ENCODE measurements at places on chromosomes 6 and 20. TPM values are rescaled to one million over a fixed set of nuclear protein-coding genes. Genes with fewer than 3 reads are reported as not detected.

Gene COL20A1
- total RNA-seq: not detected

Gene EPB41L1
- 68.9 TPM for total RNA-seq

Gene PBOV1
- not detected for total RNA-seq

Gene CNKSR3
- 9.5 TPM for total RNA-seq

Gene SLC17A3
- not detected for total RNA-seq

Gene PHACTR1
- total RNA-seq: 91.0 TPM

Gene EDN1
- total RNA-seq: 61.2 TPM

Gene SMIM29
- 29.8 TPM for total RNA-seq

Gene SIRPB2
- total RNA-seq: 32.2 TPM

GRCh38 chr6:110620065-110620464 is 143.7 kb upstream of the SLC22A16 start:
- DNase-seq: no peak

DNA sequence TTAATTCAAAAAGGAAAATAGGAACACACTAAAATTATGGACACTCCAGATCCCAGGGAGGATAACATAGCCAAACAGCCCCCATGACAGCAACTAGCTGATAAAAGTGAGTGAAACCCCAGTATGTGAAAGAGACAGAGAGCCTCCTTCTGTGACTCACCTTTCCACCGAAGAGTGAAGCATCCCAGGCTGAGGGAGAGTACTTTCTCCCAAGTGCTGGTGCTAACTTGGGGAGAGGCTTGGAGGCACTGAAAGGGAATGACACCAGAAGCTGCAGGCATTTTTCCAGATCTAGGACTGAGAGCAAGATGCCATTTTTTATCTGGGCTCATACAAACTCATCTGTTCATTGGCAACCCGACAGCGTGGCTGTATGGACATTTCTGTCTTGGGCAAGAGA is 339.8 kb downstream of the HTR1B start:
- DNase-seq: no peak

DNA sequence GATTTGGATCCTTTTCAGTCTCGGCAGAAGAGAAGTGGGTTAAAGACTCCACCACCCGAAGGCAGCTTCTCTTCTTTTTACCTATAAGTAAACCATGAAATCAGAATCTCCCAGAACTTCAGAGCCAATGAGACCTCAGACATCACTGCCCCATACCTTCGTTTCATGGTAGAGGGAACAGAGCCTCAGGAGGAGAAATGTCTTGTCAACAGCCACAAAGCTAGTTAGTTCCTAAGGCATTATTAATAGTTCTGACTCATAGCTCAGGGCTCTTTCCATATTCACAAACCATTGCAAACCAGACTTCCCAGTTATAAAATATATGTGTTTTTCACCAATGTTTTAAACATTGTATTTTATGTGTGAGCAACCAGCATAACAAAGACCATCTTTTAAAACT is 118.7 kb upstream of the RIPOR2 start:
- DNase-seq: no peak

GRCh38 chr6:168495636-168496035 is 54.7 kb downstream of the SMOC2 start:
- no peak for DNase-seq

DNA sequence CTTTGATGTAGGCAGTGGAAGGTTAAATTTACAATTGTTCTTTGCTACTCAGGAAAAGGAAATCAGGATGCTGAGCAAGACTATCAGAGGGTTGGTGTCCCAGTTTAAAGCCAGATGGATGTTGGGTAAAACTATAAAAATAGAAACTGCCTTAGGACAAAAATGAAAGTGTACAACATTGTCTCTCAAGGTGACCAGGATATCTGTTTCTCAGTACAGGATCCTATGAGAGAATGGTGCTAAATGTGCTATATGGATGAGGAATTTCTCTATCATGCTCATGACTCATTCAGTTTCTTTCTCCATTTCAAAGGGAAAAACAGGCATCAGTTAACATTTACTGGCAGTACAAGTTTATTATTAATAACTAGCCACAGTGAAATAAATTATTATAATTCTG is 534.2 kb upstream of the GJE1 start:
- no peak for DNase-seq

DNA sequence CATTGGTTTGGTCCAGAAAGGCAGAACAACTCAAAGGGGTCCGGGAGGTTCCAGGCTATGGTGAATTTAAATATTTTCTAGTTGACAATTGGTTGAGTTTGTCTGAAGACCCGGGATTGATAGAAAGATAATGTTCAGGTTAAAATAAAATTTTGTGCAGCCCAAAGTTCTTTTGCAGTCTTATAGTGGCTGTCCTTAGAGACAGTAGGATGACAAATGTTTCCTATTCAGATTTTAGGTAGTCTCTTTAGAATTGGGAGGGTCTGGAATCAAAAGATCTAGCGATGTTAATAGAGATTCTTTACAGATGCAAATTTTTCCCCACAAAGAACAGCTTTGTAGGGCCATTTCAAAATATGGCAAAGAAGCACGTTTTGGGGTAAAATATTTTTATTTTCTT is 109.1 kb downstream of the TULP4 start:
- no peak for DNase-seq

DNA sequence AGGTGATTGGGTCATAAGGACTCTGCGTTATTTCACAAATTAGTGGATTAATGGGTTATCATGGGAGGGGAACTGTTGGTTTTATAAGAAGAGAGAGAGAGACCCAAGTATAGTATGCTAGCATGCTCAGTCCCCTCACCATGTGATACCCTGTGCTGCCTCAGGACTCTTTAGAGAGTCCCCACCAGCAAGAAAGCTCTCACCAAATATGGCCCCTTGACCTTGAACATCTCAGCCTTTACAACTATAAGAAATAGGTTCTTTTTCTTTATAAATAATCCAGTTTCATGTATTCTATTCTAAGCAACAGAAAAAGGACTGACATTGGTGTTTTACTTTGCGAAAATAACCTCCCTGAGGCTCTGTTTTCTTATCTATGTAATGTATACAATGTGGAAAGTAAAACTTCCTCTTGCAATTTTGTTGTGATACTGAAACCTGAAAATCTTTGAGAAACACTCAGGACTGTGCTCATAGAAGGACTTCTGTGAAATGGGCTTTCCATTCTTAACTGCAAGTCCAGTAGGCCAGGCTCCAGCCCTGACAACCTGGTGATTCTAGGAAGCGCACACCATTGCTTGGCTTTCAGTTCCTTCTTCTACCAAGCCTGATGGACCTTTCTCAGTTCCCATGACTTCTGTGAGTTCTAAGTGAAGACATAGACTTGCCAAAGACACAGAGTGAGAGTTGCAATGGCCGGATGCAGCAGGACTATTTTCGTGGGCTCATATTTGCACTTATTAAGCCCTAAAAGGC is 21.9 kb downstream of the SIRPD start:
- DNase-seq: peak; percentile 58

DNA sequence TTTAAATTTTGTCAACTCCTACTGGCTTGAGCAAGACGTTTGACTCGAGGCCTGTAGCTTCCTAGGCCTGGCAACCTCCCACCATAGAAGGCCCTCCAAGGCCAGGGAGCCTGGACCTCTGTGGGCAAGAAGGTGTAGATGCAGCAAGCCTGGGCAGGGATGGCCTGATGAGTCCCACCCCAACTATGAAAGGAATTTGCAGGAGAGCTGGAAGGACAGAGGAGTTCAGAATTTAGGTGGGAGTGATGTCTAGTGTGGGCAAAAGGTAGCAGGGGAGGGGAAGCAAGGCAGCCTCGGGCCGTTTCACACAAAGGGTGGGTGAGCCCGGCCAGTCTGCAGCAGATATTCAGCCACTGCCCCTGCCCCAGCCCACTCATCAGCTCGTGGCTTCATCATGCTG is 245.2 kb downstream of the CDH26 start:
- no peak for DNase-seq

- peak; percentile 30 for DNase-seq
Measured at GRCh38 chr20:63316502-63316921, 23.5 kb downstream of the COL20A1 start.

DNA sequence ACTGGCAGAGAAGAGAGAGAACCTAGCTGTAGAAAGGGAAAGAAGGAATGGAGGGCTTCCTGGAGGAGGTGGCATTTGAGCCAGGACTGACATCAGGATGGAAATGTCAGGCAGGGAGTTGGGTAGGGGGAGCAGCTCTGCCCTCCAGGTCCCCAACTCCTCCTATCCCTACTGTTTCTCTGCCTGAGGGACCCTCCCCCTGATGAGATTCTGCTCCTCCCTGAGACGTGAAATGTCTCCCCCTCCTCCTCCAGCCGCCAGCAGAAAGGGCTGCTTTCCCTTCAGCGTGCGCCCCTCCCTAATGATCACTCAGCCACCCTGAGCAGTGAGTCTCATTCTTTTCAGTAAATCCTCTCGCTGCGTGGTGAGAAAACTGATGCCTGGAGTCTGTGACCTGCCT is 40.6 kb downstream of the HLA-DPB1 start:
- DNase-seq: no peak

DNA sequence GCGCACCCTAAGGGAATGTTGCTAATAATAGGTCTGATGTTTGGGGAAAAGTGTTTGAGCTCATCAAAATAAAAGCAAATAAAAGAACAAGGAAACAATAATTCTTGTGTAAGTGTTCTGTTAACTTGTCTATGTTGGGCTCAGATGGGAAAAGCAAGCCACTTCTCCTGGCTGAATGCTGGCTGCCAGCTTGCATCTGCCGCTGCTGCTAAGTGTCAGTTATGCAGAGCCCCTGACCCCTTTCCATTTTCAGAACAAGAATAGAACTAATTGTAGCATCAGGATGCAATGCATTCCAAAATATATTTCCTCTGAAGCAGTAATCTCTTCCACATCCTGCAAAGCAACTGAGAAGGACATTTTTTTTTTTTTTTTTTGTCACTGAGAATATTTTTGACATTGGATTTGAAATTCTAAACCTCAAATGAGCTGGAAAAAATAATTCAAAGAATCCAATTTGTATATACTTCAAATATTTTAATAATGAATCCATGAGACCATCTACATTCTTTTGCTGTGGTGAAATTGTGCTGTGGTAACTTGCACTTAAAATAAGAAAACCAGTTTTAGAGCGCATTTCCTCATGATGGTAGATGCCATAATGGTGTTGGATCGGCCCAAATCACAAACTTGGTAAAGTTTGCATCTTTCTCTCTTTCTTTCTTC is 43.9 kb upstream of the DEK start:
- no peak for DNase-seq

GRCh38 chr6:105993341-105994117 is 92.6 kb upstream of the PRDM1 start:
- no peak for DNase-seq

DNA sequence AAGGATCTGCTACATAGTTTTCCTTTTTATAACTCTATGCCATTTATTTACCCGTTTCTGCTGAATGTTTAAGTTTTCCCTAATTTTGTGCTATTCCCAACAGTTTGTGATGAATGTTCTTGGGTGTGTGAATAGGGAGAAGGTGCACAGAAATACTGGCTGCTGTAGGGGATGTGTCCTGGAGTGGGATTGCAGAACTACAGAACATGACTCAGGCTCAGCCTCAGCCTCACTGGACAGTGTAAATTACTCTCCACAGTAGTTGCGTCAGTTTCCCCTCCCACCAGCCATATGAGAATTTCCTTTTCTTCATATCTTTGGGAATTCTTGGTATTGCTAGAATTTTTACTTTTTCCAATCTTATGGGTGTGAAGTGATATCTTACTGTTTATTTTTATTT is 57.0 kb downstream of the SLX4IP start:
- DNase-seq: no peak

DNA sequence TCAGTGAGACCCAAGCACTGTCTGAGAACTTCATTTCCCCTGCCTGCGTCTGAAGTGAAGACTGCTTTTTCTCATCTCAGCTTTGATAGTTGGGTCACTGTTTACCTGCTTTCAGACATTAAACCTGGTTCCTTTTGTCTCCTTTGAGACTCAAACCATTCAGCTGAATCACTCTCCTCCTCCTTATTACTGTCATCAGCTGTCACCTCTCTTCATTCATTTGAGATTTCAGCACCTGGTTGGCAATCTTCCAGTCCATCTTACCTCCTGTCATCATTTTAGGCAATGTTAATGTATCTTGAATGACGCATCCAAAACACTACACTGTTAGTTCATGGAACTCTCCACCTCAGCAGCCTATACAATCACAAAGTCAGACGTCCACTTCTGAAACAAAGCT is 34.3 kb upstream of the SOX4 start:
- no peak for DNase-seq

GRCh38 chr20:21046413-21047070 is 59.6 kb downstream of the LINC00237 start:
- no peak for DNase-seq

DNA sequence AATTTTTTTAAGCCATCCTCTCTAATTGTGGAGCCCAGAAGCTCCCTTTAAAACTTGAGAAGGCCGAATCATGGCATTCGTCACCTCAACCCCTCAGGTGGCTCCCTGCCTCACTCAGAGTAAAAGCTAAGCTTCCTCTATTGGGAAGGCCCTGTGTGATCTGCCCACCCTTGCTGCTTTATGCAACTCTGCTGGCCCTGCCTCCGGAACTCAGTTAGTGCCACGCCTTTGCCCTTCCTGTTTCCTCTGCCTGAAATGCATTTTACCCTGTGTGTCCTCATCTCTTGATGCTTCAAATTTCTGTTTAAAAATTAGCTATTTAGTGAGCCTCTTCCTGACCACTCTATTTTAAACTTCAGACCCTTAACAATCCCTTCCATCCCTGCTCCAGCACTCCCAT is 5.7 kb downstream of the PACRG start:
- DNase-seq: no peak

Data from lower lobe of right lung (tissue), 2 donors.